ENCODE measurements at places on chromosomes 7 and 10.

- no peak for DNase-seq
Observed at GRCh38 chr10:100614429-100615095, 78.8 kb downstream of the HIF1AN start.

- peak; percentile 37 for DNase-seq
Observed at GRCh38 chr10:97332591-97333350, 1.8 kb downstream of the FRAT2 start.

DNA sequence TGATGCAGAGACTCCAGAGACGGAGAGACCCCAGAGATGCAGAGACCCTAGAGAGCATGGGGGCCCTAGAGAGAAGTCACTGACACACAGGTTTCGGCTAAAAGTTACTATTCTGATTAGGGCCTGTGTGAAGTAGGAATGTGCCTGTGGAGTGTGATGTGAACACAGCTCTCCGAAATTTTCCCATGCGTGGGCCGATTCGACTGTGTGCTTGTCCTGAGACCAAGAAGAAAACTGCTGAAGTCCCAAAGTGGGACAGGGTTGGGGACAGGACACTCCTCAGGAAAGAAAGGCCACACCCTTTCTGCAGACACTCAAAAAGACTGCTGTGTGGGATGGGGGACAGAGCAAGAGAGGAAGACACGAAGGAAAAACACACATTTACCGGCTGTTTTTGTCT lies 533.5 kb downstream of the PTPRN2 start:
- no peak for DNase-seq

DNA sequence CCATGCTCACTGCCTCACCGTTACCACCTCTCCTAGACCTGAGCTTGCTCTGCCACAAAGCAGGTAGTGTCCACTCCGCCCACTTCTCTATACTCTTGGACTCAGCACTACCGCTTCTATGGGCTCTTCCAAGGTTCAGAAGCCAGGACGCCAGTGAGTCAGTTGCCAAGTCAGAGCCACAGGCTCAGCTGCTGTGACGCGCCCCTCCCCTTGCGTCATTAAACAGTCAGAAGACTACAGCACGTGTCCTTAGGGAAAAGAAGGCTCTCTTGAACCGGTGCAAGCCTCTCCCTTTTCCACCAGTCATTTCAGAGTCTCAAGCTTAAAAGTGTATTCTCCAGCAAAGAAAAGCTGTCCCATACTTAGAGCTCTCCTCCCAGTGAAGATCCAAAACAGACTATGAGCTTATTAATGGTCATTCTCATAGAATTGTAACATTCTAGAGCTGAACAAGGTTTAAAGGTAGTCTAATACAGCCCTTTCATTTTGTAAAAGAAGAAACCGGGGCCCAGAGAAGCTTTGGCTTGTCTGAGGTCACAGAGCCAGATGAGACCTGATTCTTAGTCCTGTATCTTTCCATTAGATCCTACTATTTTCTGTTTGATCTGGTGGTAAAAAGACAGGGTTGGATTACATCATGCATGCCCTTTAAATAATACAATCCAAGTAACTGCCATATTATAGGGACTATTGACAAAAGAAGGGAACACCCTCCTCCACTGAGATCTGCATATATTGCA lies 40.9 kb upstream of the MET start:
- DNase-seq: no peak

DNA sequence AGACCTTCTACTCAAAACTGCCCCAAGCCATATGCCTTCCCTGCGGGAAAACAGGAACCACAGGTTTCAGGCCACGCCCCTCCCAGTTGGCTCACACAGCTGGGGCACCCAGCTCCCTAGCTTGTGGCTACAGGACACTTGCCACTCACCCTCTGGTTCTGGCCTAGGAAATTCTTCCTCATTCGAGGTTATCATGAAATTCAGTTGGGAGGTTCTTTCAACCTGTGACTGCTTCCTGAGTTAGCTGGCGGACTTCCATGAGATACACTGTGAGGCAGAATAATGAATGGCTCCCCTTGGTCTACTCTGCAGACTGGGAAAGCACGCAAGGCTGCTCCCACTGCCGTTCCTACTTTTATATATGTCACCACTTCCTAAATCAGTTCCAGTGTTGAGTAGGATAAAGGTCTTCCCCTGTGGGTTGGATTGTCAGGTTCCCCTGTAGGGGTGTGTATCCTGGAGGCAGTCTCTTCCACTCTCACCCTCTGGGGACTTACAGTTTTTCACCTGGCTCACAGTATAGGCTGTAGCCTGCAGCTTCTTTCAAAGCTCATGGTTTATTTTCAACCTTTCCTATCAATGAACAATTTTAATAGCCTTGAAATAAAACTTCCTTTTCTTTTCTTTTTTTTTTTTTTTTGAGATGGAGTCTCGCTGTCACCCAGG lies 37.0 kb downstream of the GPR22 start:
- no peak for DNase-seq

- DNase-seq: no peak
Observed at GRCh38 chr10:125811251-125811650, 11.8 kb downstream of the UROS start.

DNA sequence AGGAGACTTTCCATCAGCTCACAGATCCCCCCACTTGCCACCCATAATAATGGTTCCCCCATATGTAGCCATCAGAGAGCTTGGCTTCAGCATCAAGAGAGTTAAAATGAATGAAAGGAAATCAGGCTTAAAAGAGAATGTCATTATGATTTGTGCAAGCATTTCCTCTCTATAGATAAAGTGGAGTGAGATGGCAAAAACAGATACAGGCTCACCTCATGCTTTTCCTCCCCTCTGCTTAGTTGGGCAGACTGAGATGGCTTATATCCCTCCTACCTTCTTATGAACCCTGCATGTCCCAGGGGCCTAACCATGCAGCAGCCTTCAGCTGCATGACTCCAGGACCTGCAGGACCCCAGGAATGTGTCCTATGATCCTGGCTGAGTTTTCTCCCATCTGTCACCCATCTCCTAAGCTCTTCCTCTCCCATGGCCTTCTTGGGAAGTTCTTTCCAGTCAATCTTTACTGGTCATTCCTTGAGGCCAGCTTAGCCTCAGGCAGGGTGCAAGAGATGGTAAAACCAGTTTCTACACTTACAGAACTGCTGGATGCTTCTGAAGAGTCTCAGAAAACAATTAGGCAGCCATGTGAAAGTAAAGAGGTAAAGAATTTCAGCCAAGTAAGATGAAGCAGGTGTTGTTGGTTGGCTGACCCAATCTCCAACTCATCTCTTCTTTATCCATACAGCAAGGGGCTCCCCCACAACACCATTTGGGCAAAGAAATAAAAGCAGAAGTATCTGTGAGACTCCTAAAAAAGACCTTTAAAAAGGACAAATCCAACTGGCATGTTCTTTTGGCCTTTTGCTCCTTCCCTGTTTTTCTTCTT lies 159.7 kb downstream of the RTKN2 start:
- no peak for DNase-seq

DNA sequence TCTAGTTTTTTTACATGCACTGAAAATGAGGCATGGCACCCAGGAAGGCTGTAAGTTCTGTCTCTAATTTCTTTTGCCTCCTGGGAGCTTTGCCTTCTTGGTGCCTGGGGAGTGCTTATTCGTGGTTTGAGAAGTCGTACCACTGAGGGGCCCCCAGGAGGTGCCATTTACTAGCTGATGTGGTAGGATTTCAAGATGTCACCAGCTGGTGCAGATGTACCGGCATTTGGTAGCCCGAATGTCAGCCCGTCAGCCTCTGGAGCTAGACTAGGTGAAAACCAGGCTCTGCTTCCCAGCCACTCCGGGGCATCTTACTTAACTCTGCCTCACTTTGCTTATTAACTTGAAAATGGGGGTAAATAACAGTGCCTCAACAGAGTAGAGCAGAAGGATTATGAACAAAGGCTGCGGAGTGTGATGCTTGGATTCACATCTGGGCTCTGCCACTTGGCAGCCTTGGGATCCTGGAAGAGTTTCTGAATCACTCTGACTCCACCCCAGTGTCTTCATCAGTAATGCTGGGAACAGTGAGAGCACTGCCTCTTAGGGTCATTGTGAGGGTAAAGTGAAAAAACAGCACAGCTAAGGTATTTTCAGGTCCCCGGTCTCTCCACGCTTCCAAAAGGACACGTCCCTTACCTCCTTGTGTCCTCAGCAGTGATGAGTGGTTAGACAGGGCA lies 31.4 kb upstream of the BTBD16 start:
- DNase-seq: peak; percentile 1

GRCh38 chr10:113148901-113149300 lies 198.9 kb downstream of the TCF7L2 start:
- peak; percentile 24 for DNase-seq

GRCh38 chr10:50552771-50553535 lies 70.8 kb downstream of the SGMS1 start:
- DNase-seq: no peak

GRCh38 chr10:71004176-71005075 lies 116.1 kb upstream of the PCBD1 start:
- DNase-seq: no peak

GRCh38 chr7:38855386-38855785 lies 53.6 kb downstream of the VPS41 start:
- DNase-seq: no peak

GRCh38 chr10:120800528-120801323 lies 50.4 kb upstream of the WDR11 start:
- no peak for DNase-seq

GRCh38 chr10:102935505-102935904 lies 17.4 kb downstream of the CNNM2 start:
- DNase-seq: no peak

- no peak for DNase-seq
Observed at GRCh38 chr7:90706072-90706716, 110.1 kb downstream of the CDK14 start.

- no peak for DNase-seq
Observed at GRCh38 chr7:158613481-158613880, 25.9 kb upstream of the PTPRN2 start.

DNA sequence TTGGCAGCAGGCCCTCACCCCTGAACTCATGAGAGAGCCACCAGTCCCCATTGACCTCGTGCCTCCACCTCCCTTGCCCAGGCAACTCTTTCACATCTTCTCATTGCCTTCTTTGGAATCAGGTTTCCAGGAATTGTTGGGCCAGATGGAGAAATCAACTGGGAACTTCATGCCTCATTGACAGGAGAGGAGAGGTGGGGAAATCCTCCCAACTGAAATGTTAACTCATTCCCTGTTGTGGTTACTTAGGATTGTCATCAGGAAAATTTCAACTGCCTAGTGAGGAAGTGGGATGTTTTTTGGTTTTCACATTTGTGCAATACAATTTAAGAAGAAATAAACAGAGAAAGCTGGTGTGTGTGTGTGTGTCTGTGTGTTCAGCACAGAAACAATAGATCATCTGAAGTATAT lies 106.6 kb upstream of the INHBA start:
- DNase-seq: no peak

- no peak for DNase-seq
Observed at GRCh38 chr7:151741585-151741984, 135.3 kb downstream of the PRKAG2 start.
